ENCODE measurements at places on chromosomes 3 and 15.

- DNase-seq = no peak
These were observed 23.0 kb downstream of the IGF1R start for GRCh38 chr15:98671060-98672008.

DNA sequence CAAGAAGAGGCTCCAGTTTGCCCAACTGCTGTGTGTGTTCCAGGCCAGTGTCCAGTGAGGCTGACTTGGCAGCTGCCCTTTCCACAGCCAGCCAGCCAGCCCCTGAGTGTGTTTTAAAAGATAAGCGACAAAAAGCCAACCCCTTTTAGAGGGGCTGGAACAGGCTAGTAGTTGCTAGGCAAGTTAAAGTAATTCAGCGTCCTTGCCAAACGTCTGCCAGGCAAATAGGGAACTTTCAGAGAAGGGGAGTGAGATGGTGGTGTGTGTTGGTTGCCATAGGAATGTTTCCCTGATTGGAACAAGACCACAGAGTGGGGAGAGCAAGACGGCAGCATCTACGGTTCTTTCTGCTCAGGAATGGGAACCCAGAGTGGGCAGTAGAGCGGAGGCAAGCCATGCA, 86.3 kb downstream of the TMEM108 start:
- no peak for DNase-seq

DNA sequence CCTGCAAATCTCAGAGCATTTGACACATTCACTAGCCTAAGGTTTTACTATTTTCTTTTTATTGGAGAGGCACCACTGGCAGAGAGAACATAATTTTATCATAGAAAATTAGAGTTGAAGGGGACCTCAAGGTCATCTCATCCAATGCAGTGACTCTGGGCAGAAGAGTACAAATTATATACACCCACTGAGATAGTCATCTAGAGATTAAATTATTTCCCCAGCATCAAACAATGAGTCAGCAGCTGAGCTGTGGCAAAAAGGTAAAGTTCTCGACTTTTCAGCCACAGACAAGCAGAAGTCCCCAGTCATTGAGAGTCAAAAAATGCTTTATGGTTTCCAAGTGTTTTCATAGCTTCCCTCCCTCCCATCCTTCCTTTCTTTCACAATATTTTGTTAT, 39.3 kb upstream of the SEMA6D start:
- DNase-seq = no peak

- DNase-seq = peak; percentile 65
These were observed 47.3 kb downstream of the ITGA11 start for GRCh38 chr15:68384451-68385239.

GRCh38 chr15:99141943-99142342, 37.1 kb downstream of the SYNM start:
- no peak for DNase-seq

GRCh38 chr15:89315375-89315929, 19.2 kb downstream of the POLG start:
- no peak for DNase-seq

DNA sequence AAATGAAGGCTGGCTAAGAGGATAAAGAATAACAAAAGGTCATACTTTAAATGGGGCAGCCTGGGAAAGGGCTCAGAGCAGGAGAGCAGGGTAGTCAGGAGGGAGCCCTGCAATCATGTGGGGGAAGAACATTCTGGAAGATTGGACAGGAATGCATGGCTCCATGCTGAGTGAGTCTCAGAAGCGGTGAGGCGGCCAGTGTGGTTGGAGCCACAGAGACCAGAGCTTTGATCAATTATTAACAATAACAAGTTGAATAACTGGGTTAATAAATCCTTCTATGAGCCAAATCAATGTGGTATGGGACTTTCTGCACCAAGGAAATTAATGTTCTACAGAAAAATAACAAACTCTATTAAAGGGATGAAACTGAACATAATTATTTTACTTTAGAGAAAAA, 57.9 kb upstream of the DCUN1D1 start:
- DNase-seq = peak; percentile 63

DNA sequence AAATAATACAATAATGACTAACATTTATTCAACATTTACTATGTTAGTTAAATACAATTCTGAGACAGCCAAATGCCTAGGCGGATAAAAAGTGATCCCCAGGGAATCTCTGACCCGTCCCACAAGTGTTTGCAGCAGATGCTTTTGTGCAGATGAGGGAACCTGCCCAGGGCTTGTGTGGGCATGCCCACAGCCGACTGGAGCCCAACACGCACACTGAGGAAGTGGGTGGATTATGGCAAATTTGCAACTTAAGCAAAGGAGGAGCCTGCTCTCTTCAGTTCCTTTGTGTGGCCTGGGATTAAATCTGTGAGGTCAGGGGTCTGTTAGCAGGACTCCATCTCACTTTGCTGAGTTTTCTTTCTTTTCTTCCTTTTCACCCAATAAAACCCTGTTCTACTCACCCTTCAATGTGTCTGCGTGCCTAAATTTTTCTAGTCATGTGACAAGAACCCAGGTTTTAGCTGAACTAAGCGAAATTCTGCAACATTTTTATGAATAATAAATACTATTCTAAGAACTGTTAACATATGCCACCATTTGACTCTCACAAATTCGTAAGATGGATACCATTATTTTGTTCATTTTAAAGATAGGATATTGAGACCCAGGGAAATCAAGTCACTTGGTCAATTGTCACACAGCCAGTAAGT, 13.9 kb upstream of the RTP1 start:
- no peak for DNase-seq

DNA sequence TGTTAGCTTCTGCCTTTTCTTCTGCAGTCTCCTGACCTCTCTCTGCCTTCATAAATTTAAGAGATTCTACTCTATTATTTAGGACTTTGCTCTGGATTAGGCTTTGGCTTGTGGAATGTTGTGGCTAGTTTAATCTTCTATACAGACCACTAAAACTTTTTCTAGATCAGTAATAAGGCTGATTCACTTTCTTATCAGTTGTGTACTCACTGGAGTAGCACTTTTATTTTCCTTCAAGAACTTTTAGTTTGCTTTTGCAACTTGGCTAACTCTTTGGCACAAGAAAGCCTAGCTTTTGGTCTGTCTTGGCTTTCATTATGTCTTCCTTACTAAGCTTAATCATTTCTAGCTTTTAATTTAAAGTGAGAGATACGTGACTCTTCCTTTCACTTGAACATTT, 265.5 kb upstream of the TBC1D5 start:
- no peak for DNase-seq

- no peak for DNase-seq
These were observed 315.2 kb upstream of the ROBO2 start for GRCh38 chr3:76724706-76725105.

DNA sequence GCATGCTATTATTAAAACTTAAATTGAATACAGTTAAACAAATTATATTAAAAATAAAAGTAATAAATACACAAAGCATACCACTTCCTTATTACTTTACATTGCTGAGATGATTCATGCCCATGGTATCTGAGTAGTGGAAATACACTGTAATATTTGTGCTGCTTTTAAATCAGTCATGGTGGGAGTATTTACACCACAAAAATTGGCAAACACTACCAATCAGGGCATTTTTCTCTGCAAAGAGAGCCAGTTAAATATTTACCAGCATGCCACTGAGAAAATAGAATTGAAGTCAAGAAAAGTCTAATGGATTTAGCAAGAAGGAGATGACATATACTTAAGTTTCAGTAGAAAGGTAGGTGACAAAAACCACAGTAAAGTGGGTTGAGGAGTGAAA, 19.6 kb downstream of the PPARG start:
- DNase-seq = peak; percentile 83

GRCh38 chr3:59444294-59444671, 394.5 kb upstream of the CFAP20DC start:
- DNase-seq = no peak

DNA sequence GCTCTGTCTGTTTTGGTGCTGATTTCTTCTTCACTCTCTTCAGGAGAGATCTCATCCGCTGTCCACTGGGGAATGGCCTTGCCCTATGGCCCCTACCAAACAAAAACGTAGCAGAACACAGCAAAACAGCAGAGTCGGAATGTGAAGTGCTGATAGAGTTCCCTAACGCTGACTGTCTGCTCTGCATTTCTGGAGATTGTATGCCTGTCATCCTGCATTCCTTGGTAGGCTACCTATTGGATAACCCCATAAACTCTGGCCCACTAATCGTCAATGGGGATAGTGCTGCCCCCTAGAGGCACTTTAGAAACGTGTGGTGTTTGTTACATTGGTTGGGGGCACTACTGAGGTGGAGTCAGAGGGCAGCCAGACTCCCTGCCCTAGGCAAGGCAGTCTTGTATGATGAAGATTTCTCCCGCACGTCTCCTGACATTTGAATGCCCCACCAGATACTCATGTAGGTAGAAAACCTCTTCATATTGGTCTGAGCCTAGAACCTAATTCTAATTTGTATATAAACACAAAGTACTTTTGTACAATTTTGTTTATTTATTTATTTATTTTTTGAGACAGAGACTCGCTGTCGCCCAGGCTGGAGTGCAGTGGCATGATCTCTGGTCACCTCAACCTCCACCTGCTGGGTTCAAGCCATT, 15.6 kb upstream of the MAGEF1 start:
- DNase-seq = peak; percentile 37

DNA sequence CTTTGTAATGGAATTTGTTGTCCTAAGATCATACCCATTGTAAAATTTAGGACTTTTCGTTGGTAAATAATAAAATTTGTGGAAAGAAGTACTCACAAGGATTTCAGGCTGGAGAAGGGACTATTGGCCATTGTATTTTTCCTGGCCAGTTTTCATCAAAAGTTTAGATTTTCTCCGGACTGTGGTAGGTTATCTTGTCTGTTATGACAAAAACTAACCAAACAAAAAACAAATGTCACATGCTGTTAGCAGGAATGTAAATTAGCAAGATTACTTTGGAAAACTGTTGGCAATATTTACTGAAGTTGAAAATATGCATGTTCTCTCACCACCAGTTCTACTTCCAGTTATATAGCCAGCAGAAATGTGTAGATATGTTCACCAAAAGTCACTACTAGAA, 27.8 kb downstream of the PDE8A start:
- DNase-seq = no peak

DNA sequence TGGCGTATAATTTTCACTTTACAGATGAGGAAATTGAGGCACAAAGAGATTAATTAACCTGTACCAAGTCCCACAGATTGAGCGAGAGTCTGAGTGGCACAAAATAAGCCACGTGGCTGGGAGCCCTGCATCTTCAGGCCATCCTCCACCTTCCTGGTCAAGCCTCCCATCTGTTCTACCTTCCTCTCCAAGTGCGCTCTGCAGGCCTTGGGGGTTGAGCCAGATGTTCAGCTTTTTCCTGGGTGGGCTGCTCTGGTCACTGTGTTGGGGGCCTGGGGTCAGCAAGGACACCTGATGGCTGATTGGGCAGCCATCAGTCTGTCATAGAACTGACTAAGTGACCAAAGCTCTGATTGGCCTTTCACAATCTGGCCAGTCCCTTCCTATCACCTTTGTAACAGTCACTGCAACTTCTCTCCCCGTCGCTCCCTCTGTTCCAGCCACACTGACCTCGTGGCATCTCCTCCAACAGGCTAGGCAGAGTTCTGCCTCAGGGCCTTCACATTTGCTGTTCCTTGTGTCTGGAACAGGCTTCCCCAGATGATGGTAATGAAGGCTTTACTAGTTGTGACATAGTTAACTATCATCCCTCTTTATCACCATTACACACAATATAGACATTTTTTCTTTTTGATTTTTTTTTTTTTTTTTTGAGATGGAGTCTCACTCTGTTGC, 46.8 kb downstream of the SCN5A start:
- DNase-seq = no peak

DNA sequence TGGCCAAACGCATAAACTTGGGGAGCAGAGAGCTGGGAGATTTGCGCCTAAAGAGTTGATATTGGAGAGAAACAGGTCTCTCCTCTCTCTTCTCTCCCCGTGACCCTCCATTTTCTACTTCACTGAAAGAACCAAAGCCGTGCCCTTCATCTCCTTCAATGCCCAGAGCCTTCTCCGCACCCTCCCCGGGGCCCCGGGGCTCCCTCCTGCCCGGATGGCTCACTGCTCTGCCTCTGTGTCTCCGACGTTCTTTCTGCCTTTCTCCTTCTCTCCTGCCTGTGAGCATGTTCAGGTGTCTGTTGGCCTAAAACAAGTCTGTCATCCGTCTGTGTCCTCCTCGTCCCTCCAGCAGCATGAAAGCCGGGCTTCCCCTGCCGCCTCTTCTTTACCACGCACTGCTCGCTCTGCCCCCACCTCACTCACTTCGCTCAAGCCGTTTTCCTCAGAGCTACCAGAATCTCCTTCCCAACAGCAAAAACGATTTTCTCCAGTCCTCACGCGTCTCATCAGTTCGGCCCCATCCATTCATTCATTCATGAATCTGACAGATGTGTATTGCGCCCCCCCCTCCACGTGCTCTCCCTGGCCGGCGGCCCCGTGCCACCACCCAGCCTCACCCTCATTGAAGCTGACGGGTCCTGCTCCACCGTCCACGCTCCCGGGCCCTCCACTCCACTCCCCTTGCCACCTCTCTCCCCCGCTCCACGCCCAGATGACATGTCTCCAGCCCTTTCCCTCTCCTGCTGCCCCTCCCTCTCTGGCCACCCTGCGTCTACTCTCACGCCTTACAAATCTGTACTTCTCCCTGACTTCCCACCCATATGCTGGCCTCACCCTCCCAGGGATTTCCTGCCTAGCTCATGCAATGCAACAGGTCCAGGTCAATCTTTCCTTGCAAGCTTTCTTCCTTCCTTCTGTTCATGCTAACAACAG, 10.2 kb downstream of the MUC4 start:
- DNase-seq = no peak

- DNase-seq = no peak
These were observed 105.8 kb upstream of the UNC13C start for GRCh38 chr15:53872410-53872809.

DNA sequence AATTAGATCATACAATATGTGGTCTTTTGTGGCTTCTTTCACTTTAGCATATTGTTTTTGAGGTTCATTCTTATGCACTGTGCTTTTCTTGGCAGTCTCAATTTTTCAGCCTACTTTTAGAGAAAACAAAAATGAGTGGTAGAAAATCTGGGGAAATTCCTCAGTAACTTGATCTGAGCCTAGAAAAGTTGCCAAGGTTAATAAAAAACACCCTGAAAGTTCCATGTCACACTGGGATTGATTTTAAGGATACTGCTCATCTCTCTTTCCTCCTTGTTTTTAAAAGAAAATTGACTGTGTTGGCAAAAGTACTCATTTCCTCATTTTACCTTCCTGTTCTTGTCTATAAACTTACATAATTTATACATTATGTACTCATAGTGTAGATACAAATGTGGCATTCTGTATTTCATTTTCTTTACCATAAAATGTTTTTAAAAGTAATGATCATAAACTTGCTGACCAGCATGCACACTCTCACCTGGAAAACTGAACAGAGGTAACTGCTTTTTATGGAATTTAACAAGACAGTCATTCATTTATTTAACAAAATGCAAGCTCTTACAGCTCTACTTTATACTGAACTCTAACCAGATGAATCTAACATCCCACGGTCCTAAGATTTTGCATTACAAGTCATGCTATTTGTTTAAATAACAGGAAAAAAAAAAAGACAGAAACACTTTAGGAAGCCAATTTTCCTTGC, 28.6 kb upstream of the SH3BP5 start:
- DNase-seq = no peak

GRCh38 chr15:71709808-71710418, 100.4 kb upstream of the NR2E3 start:
- no peak for DNase-seq

GRCh38 chr3:5187920-5188418, 462 bp downstream of the EDEM1 start:
- DNase-seq = no peak

- no peak for DNase-seq
These were observed 61.3 kb upstream of the GATM start for GRCh38 chr15:45439521-45440260.
